ENCODE measurements at places on chromosomes 2 and 18.

GRCh38 chr2:24478243-24478642 is 12.8 kb upstream of the NCOA1 start:
- no peak for DNase-seq

DNA sequence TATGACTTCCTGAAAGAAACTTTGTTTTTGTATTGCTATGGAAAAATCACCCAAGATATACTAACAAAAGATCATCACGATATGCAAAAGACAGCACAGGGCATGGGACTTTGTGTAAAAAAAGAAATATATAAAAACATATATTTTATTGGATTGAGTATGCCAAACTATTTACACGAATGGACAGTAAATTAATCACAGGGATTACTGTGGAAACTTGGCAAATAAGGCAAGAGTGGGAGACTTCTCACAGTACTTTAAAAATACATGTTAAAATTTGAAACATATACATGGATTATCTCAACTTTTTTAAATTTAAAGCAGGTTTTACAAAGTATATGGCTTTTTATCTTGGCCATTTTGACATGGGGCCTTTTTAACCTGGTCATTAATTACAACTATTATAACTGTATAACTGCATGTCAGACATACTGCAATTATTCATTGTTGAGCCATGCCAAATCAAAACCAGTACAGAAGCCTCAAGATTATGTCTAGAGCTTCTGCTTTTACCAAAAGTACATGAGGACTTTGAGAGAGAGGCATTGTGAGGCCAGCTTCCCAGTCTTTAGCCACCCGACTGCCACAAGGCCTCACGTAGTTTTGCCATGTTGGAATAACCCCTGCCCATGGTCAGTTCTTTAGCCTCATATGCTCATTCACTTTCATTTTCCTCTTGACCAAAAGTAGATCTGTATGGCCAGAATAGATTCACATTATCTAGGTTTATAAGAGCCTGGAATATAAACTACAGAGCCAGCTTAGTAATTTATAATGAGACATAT is 419.8 kb downstream of the SETBP1 start:
- no peak for DNase-seq

- no peak for DNase-seq
Measured at GRCh38 chr2:120400551-120400950, 54.6 kb downstream of the INHBB start.

DNA sequence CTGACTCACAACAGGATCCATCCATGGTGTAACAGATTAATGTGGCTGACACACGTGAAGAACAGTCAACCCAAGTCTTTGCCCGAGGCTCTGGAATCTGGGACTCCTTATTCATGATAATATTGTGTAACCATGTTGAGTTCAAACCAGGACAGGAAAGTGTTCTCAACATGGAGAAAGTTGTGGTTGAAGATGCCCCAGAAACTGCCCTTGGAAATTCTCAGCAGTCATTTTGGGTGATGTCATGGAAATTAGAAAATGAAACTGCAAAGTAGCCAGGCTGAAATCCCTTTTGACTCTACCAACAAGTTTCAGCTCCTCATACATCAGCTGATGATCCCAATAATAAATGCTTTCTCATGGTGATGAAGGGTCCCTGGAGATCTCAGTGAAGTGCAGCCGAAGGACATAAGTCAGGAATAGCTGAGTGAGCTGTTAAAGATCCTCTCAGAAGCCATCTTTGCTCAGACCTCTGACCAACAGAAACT is 307.7 kb downstream of the TNS1 start:
- no peak for DNase-seq

GRCh38 chr2:143955401-143956065 is 564.4 kb downstream of the ZEB2 start:
- DNase-seq = no peak

- DNase-seq = peak; percentile 93
Measured at GRCh38 chr2:49933711-49934110, 779.4 kb upstream of the FSHR start.

- DNase-seq = no peak
Measured at GRCh38 chr2:131046918-131047652, 46.2 kb downstream of the FAM168B start.

DNA sequence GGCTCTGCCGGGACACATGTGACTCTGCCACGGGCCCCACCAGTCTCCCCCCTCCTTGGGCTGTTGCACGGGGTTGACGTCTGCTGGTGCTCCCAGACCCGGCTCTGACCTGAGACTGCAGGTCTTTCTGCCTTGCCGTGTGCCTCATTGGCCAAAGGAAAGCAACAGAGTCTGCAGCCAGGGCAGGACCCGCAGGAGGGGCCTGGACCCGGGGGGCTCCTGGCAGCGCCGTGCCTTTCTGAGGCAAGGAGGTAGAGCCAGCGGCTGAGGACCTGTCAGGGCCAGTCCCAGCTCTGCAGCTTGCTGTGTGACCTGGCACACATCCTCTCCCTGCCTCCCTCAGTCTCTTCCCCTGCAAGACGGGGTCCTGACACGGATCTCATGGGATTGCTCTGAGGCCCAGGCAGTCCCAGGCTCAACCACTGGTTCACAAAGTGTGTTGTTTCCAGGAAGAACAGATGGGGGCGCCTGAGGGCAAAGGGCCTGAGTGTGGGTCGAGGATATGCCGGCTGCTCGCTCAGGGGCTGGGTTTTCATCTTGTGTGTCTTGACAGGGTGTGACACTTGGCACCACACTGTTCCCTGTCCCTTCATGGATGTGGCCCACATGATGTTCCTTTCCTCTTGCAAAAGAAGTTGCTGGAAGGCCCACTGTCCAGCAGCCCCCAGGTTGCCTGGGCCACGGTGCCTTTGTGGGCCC is 9.0 kb downstream of the CAPN10 start:
- no peak for DNase-seq

DNA sequence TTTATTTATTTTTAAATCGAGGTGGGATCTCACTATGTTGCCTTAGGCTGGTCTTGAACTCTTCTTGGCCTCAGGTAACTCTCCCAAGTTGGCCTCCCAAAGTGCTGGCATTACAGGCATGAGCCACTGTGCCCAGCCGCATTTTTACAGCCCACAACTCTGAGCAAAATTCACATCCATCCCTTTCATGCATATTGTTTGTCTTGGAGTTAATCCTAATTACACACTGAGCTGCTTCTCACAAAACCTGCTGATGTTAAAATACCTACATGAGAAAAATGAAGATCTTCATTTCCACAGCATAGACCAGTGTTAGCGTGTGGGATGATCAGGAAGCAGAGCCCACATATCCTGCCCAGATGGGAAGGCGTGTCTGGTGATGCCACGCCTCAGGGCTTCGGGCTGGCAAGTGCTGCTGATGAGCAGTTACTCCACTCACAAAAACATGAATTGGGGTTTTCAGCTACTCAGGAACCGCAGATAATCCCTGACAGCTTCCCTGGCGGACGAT is 14.6 kb downstream of the ITGB1BP1 start:
- no peak for DNase-seq

DNA sequence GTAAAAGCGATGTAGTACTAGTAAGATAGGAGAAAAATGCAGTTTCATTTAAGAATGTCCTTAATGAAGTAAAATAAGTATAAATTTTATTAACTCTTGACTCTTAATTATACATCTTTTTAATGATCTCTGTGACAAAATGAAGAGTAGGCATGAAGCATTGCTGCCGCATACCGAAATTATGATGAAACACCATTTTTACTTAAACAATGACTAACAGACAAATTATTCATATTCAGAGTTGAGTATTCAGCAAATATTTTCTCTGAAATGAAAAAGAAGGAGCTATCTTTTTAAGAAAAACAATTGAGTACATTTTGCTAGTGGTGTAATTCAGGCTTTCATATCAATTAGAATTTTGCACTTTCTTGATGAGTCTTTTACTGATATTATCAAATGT is 150.6 kb upstream of the DOCK10 start:
- DNase-seq = no peak

- no peak for DNase-seq
Measured at GRCh38 chr2:855177-855576, 95.5 kb upstream of the SNTG2 start.
